H4 (cell line): ENCODE measurements at places on chromosomes 3 and 15.

DNA sequence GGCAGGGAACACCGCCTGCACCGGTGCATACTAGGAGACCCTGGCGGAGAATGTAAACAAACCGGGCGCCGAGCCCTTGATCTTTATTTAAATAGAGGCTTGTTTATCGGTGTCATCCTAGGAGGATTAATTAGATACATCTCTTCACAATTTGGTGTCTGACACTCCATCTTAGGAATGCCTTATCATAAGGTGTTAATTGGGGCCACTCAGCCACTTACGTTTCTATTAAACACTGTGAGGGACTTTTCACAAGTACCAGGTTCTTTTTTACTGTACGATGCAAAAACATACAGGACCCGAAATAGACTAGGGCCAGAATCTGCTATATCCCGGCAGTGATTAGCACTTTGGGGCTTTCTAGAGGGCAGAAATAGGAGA lies 8.0 kb downstream of the EOMES start:
- no peak for DNase-seq

GRCh38 chr3:48595526-48596121 lies 495 bp upstream of the COL7A1 start:
- DNase-seq, result peak; percentile 83

GRCh38 chr3:4419920-4420319 lies 47.1 kb downstream of the SUMF1 start:
- DNase-seq, result no peak

- DNase-seq, result no peak
These were observed 8.9 kb upstream of the FAM131A start for GRCh38 chr3:184328516-184328915.

DNA sequence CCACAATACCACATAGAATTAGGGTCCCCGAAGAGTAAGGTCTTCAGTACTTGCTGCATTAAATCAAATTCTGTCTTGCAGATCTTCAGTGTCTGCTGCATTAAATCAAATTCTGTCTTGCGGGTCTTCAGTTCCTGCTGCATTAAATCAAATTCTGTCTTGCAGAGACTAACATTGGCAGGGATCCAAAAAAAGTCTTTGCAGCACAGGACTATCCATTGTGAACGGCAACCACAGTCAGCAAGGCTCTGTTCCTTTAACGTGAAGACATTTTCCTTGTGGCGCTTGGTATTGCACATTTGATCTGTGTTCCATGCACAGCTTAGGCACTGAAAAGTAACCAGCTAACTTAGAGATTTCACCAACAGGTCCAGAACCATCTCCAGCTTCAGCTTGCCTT lies 46.8 kb upstream of the POMGNT2 start:
- DNase-seq, result no peak

DNA sequence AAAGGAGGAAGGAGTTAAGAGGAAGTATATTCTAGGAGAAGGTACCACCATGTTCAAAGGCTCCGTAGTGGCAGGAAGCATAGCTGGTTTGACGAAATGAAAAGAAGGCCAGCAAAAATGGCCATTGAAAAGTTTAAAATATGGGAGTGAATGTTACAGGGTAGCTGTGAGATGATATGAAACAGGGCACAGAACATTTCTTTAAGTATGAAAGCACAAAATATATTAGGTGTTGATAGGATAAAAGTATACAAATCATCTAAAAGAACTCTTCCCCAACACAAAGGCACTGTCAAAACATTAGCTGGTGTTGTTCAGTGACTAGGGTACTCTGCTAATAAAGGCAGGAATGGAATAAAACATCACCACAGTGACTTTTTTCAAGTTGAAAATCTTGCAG lies 216.2 kb downstream of the LRRN1 start:
- no peak for DNase-seq

GRCh38 chr3:42780892-42781700 lies 8.0 kb upstream of the CCDC13 start:
- DNase-seq, result peak; percentile 28
